ENCODE measurements at places on chromosomes 12 and 14.

- no peak for DNase-seq
Measured at GRCh38 chr12:39923364-39923763, 182.5 kb downstream of the SLC2A13 start.

DNA sequence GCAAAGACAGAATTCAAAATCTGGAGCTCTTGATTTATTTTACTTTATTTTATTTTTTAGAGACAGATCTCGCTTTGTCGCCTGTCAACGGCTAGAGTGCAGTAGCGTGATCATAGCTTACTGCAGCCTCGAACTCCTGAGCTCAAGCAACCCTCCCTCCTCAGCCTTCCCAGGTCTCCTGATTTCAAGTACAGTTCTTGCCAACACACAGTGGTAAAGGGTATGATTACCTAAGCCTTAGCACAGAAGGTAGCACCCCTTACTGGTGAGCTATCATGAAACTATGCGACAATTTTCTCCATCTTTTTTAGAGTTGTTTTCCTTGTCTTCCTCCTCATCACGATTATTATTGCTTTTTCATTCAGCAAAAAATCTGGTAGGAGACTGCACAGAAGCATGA lies 94.3 kb upstream of the ETV6 start:
- DNase-seq = no peak

- no peak for DNase-seq
Measured at GRCh38 chr12:119843100-119843499, 34.0 kb downstream of the CIT start.

- DNase-seq = no peak
Measured at GRCh38 chr12:57165741-57166140, 18.3 kb upstream of the LRP1-AS start.

- DNase-seq = no peak
Measured at GRCh38 chr12:133215724-133216123, 20.0 kb downstream of the ANHX start.

DNA sequence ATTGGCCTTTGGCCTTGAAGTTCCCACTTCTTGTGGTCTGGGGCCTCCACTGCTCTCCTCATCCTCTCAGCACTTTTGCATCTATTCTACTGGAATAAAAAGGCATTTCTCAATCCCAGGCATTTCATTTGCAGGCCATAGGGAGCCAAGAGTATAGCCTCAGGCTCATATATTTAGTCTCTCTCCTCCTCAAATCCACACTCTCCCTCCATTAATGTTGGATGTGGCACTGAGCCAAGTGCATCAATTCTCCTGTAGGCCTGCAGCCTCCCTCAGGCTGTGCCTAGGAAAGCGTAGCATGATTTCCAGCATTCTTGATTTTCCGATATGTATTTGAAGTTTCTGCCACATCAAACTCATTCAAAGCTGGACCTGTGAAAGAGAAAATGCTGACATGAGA lies 211.5 kb upstream of the CPNE8 start:
- DNase-seq = no peak

- no peak for DNase-seq
Measured at GRCh38 chr14:29709490-29709889, 218.2 kb downstream of the PRKD1 start.

- no peak for DNase-seq
Measured at GRCh38 chr12:107818984-107819383, 44.5 kb downstream of the ASCL4 start.

GRCh38 chr12:65881348-65881961 lies 57.2 kb downstream of the HMGA2 start:
- DNase-seq = no peak

- no peak for DNase-seq
Measured at GRCh38 chr14:56423544-56423943, 156.1 kb upstream of the TMEM260 start.

DNA sequence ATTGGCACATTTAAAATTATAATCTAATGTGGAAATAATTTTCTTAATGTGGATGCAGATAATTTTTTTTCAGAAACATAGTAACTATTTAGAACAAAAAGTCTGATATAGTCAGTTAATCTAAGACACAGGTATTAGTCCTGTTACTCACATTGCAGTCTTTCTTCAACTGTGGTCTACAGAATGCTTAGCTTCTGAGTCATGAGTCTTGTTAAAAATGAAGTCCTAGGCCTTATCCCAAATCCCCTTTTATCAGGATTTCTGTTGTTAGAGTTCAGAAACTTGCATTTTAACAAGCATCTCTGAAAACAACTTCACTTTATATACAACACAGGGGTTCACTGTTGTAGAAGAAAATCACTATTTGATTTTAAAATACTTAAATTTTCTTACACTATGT lies 112.2 kb downstream of the SLC16A7 start:
- DNase-seq = no peak

DNA sequence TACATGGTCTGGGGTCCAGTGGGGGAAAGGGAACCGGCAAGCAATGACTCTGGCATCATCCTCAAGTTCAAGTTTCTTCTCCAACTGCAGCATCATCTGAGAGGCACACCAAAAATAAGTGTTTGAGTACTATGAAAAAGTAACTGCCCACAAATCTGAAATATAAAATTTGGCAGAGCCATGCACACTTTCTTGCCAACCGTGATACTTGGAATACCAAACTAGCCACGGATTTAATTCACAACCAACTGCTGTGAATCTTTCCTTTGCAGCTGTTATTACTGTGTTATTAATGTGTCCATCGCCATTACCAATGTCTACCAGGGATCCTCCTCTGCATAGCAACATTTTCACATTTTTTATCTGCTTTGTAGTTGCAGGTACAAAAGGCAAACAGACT lies 74.6 kb downstream of the GXYLT1 start:
- DNase-seq = no peak

DNA sequence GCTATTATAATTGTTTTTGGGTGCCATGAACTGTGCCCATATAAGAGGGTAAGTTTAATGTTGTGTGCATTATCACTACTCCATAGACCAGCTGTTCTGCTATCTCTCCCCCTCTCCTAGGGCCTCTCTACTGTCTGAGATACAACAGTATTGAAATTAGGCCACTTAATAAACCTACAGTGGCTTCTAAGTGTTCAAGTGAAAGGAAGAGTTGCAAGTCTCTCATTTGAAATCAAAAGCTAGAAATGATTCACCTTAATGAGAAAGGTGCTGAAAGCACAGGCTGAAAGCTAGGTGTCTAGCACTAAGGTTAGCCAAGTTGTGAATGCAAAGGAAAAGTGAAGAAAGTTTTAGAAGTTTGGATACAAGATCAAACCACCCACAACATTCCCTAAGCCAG lies 168.0 kb downstream of the SLC16A7 start:
- no peak for DNase-seq

GRCh38 chr12:130423136-130423535 lies 85.4 kb downstream of the PIWIL1 start:
- DNase-seq = no peak

DNA sequence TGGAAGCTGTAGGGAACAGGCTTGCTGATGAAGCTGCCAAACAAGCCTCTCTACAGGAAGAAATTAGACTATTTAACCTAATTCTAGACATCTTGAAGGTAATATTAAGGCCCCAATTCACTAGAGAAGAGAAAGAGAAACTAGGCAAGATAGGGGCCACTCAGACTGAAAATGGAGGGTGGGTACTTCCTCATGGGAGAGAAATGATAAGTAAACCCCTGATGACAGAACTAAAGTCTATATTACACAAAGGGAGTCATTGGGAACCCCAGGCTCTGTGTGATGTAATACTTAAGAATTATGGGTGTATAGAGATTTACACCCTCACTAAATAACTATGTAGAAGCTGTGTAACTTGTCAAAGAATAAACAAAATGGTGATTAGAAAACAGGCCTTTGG lies 64.3 kb downstream of the APOBEC1 start:
- DNase-seq = no peak

DNA sequence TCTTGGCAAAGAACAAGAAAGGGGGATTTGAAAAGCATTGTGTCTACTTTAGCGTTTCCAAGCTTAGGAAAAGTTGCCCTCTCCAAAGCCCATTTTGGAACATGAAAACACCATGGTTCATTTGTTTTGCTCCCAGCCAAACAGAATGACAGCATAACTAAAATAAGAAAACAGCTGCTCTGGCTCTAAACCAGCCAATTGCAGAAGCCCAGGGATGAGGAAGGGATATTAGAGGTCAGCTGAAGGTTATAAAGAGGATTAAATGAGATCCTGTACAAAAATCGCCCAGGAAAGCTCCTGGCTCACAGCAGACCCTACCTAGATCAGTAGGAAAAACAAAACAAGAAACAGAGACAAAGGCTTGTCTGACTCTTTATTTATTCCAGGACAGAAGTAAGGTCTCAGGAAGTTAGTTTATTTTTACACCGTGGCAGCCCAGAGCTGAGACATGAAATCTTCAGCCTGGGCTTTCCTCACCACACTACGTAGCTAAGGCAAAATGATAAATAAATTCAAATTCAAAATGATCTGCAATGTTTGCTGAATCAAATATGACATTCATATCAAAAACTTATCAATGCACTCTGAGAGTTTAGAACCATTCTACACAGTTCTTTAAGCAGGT lies 25.9 kb downstream of the SPX start:
- DNase-seq = no peak

DNA sequence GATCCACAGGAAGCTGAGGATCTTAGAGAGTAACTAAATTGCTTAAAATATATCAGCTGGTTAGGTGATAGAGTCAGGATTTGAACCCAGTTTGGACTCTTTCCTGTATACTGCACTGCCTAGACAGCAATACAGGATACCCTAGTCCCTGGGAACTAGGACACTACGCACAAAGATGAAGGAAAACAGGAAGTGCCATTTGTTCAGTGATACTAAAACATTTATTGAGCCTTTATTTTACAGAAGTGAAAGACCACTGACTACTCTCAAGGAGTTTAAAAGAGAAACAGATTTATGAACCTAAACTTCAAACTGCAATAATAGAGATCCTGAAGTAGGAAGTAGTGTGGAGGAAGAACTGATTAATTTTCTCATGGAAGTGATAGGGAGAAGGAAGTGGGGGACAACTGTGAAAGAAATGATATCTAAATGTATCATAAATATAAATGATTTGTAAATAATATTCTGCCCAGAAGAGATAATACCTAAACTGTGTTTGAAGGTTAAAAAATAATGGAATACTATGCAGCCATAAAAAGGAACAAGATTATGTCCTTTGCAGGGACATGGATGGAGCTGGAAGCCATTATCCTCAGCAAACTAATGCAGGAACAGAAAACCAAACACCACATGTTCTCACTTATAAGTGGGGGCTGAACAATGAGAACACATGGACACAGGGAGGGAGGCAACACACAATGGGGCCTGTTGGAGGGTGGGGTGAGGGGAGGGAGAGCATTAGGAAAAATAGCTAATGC lies 18.2 kb downstream of the MSRB3 start:
- no peak for DNase-seq

GRCh38 chr12:126067626-126068329 lies 1002.5 kb downstream of the AACS start:
- no peak for DNase-seq

- DNase-seq = no peak
Measured at GRCh38 chr12:14416658-14417057, 51.2 kb downstream of the ATF7IP start.

GRCh38 chr12:48163150-48163747 lies 5.9 kb upstream of the ASB8 start:
- no peak for DNase-seq

- no peak for DNase-seq
Measured at GRCh38 chr12:50933459-50934124, 18.8 kb upstream of the HIGD1C start.

DNA sequence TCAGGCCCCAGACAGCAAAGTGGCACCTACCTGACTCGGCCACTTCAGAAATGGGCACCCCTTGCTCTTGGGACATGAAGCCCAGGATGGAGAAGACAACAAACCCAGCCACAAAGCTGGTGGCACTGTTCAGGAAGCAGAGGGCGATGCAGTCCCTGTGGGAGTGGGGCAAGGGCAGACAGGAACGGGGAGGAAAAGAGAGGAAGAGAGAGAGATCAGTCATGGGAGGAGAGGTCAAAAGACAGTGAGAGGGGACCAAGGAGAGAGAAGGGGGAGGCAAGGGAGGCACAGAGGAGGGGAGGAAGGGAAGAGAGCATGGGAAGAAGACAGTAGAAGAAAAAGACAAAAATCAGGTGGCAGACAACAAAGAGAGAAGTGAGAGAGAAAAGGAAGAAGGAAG lies 16.6 kb downstream of the SLC6A12 start:
- no peak for DNase-seq

- DNase-seq = no peak
Measured at GRCh38 chr12:26091822-26092221, 33.0 kb downstream of the BHLHE41 start.

DNA sequence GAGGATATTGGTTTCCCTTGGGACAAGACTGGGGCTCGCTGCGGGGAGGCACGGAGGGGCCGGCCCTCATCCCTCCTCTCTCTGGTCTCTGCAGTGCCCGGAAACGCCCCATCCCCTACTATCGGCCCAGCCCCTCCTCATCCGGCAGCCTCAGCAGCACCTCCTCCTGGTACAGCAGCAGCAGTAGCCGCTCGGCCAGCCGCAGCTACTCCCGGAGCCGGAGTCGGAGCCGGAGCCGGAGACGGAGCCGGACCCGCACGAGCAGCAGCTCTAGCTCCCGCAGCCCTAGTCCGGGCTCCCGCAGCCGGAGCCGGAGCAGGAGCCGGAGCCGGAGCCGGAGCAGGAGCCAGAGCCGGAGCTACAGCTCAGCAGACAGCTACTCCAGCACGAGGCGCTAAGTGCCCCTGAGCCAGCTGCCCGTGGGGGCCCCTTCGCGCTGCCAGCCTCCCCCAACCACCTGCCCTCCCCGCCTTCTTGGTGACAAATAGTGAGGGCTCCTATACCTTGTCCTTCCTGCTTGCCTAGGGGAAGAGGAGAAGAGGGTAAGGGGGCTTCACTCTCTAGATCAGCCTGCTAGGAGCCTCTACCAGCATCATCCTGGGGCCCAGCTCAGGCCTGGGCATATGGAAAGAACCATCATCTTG lies 22.2 kb upstream of the HSPB8 start:
- no peak for DNase-seq

DNA sequence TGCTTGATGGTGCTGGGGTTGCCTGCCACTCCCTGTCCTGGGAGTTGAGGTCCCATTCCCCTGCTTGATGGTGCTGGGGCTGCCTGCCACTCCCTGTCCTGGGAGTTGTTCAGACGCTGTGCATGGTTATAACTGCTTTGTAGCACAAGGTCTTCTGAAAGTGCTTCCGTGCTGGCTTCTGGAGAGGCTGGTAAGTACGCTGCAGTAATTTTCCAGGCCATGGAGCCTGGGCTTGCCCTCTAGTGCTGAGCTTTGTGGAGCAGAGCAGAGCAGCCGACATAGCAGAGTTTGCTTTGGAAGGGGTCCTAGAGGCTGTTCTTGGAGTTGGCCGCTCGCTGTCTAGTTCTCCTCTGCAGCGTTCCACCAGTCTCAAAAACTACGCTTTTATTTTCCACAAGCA lies 6.3 kb downstream of the B4GALNT3 start:
- DNase-seq = no peak

DNA sequence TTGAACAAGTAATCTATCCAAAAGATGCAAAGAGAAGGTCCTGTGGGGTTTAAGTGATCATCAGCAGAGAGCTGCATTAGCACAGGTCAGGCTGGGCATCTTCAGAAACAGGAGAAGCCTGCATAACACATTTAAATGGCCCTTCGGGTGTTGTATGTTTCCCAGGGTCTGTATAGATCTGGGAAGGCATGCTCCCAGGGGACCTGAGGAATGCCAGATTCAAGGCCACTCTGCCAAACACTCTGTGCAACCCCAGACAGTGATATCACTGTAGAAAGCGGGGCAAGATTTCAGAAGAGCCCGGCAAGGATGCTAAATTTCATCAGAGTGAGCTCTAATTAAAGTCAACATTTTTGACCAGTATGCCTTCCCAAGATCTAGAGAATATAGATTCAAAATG lies 92.9 kb downstream of the ARMH4 start:
- no peak for DNase-seq
